Hepatic stellate cell (primary cell): ENCODE measurements at places on chromosomes 5 and 9.
A peak's percentile ranks its signal among the peaks of the same experiment; 100 is the strongest.

DNA sequence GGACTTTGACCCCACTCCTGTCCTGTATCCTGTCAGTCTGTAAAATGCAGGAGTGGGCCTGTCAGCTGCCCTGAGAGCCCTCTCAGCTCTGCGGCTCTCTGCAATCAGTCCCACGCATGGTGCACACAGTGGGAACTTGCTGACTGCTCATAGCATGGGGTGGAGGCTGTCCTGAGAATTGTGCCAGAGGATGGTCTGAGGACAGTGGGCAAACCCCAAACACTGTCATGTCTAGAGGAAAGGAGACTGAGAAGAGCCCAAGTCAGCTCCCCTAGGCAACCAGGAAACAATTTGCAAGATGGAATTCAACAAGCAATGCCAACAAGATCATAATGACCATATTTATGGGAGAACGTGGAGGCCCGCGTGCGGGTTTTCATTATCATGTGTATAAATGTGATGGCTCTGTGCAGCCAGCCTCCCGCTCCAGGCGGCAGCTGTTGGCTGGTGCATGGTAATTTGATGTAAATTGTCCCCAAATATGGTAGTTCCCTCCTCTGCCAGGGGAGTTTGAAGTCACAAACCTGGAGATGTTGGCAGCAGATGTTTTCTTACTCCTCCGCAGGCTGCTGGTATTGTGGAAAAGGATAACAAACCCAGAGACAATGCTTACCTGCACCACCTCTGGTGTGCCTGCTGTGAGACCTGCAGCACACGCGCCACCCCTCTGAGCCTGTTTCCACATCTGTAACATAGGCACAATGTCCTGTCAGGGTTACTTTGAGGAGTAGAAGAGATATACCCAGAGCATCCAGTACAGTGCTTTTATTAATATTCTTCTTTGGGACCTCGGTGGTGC lies 39.8 kb upstream of the ALDH1B1 start:
- DNase-seq, result no peak

- no peak for DNase-seq
Observed at GRCh38 chr9:79060766-79061165, 511.0 kb upstream of the TLE4 start.

DNA sequence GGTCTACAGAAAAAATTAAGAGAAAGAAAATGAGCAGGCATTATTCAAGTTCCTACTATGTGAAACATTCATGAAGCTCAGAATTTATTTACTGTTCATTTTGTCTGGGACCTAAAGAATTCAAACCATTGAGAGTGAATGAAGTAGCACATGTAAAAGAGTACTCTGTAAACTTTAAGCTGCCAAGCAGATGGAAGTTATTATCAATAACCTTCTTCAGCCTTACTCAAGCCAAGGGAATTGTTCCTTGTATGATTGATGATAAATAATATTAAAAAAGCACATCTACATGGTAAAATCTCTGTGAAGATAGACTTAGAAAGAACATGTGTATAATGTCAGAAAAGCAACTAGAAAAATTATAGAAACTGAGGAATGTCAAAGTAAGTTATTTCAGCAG lies 17.8 kb upstream of the GLIS3 start:
- DNase-seq, result no peak

- no peak for DNase-seq
Observed at GRCh38 chr9:122789256-122790046, 718 bp downstream of the OR5C1 start.

DNA sequence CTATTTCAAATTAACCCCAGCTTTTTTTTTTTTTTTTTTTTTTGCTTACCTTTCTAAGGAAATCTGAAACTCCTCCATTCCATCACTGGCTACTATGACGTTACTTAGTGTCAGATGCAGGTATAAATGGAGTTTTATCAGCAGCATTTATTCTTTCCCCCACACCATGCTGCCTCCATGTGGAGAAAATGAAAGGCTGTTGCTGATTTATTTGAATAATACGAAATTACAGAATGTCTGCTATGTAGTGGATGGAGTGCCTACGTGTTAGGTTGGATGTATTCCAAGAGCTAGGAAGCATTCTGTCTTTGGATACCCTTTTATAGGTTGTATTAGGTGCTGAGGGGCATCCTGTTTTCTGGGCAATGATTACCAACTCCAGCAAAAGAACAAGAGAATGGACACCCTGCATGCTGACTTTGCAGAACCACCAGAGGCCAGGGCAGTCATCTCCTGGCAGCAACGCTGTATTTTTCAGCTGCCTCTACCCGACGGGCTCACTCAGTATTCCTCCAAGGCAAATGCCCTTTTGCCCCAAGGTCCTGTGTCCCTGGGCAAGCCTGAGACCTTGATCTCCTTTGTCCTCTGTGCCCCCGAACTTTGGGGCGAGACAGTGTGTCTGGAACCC lies 199.5 kb downstream of the ALDH1A1 start:
- DNase-seq, result peak; percentile 2

DNA sequence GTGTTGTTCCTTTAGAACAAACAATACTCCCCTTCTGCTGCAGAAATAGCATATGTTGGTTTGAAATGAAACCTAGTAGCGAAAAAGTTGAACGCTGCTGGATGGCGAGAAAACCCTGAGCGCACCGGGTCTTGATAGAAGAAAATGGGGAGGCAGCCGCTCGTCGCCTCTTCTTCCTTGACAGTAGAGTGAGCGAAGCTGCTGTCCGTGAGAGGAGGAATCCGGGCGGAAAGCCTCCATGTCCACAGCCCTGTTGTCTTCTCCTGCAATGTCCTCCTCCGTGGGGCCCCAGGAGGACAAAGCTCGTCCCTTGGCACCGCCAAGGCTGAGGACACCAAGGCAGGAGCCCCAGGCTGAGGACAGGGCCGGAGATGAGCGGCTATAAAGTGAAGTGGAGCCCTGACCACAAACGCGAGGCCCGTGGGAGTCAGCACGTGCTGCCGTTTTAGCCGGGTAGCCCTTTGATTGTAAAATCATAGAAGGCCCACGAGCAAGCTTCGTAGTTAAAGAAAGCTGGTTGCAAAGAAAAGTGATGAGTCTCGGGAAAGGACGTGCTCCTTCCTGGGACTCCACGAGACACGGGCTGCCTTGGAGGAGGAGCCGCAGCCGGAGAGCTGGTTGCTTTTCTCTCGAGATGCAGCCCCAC lies 35.6 kb downstream of the MRPL36 start:
- DNase-seq, result no peak

DNA sequence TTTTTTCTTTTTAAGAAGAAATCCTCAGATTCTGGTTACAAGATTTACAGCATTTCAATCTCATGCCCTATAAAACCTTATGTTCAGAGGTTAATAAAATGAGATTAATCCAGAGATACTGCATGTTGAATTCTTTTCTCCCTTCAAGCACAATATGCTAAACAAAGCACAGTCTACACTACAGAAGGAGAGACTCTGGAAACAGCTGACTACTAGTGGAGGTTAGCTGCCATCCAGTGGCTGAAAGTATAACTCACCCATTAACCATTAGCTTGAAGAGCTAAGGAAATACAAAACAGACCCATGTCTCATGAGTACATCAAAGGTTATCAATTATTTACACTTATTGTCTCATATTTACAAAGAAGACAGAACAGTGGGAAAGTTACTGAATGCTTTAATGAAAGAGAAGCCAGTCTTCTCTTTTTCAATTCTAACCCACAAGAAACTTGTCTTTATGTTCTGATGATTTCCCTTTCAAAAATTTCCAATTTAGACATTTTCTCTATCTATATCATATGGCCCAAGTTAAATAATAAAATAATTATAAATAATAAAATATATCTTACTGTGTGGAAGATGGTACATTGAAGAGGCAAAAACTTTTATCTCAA lies 12.7 kb upstream of the DNAH5 start:
- peak; percentile 31 for DNase-seq

DNA sequence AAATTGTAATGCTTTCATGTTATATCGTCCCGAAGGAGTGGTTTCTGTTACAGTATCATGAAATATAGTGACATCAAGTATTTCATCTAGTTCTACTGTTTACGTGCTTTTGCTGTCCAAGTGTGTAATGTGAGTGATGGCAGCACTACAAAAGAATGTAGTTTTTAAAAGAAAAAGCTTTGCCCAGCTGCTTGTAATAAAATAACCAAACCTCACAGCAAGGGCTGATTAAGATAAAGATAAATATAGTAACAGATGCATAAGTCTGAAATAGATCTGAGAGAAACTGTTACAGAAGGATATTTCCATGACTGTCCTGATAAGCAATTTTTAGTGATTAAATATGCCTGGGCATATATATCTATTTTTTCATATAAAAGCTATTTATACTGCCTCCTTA lies 106.4 kb downstream of the AUH start:
- peak; percentile 59 for DNase-seq

GRCh38 chr5:39461007-39461682 lies 36.4 kb upstream of the DAB2 start:
- DNase-seq, result no peak

DNA sequence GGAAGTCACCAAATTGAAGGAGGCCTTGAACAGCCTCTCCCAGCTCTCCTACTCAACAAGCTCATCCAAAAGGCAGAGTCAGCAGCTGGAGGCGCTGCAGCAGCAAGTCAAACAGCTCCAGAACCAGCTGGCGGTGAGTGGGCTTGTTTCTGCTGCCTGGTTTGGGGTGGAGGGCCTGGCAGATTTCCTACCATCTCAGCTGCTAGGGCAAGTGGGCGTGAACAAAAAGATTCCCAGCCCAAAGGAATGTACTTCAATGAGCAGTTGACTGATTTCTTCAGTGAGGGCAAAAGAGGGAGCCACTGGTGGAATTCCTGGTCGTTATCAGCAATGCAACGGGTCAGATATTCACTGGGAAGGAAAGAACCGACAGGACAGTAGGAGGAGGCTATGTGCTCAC lies 12.6 kb upstream of the TTC23L start:
- no peak for DNase-seq

DNA sequence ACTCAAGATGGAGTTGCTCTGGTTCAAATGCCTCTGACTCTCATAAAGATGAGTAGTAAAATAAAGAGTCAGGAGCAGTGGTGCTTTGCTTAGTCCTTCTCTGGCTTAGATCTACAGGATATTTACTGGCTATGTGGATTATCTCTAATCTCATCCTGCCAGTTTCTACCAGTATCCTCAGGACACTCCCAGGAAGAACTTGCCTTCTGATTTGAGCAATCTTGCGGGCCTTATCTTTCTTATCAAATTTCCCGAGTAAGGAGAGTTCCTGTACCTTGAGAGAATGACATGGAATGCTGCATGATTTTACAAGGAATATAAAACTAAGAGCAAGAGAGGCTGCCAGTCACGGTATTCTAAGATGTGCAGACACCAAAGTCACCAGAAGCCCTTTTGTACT lies 364.0 kb downstream of the ARHGEF28 start:
- no peak for DNase-seq

DNA sequence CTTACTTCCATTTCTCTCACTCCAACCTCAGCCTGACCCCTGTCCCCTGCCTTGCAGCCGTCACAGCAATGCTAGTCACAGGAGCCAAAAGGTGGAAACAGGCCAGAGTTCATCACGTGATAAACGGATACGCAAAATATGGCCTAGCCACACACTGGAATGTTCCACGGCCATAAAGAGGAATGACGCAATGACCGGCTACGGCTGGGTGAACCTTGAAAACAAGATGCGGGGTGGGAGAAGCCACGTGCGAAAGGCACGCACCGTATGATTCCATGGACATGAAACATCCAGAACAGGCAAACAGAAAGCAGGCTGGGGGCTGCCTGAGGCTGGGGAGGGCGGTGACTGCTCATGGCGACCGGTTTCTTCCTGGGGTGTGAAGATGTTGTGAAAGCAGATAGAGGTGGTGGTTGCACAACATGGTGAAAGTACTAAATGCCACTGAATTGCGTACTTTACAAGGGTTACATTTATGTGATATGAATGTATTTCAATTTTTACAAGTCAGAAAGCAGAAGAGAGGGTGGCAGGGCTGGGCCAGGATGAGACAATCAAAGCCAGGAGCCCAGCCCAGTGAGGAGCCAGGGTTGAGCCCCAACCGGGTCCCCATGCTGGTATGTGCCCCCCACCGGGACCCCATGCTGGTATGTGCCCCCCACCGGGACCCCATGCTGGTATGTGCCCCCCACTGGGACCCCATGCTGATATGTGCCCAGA lies 117.8 kb upstream of the SARDH start:
- peak; percentile 78 for DNase-seq

DNA sequence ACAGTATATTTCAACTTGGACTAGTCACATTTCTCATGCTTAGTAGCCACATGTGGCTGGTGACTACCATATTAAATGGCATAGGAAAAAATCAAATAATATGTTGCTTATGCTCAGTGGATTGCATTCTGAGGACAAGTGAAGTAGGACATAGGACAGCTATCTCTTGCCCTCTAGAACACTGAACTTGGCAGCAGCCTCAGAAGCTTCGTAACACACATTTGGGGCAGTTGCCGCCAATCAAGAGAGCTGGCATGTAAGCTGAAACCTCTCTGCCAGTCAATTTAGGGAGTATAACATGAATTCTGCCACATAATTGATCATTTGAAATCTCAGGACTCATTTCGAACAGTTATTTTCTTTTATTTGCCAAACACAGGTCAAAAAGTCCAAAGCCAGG lies 505.5 kb downstream of the MAT2B start:
- DNase-seq, result no peak

DNA sequence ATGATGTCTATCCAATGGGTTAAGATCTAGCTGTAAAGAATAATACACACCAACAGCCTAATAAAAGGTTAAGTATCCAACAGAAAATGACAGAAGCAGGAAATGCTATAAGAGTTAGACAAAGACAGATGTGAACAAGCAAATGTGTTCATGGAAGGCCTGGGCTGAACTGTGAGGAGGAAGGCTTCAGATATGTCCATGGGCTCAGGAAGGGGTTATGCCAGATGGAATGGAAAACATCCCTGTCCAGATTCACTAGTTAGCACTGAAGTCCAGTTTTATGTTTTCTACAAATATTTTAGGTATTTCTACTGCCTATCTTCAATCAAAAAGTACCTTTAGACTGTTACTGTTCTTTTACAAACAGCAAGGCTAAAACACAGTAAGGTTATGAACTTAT lies 27.1 kb downstream of the ERAP1 start:
- DNase-seq, result no peak

DNA sequence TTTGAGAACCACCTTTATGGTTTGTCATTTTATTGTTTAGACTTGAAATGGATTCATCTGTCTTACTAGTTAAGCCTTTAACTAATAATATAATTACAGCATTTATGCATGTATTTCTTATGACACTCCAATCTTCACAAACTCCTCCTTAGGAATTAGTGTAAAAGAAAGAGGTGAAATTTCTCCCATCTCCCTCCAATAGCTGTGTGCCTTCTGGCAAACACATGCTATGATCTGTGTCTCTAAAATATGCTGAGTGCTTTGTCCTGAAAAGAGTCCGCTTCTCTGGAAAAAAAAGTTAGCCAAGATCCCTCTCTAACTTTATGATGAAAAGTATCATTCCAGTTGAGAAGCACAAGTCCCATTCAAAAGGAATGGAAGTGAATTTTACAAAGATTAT lies 13.9 kb upstream of the TENT4A start:
- DNase-seq, result no peak

GRCh38 chr5:57085306-57086081 lies 88.4 kb upstream of the GPBP1 start:
- no peak for DNase-seq
